ENCODE measurements at places on chromosomes 11 and 22.
A peak's percentile ranks its signal among the peaks of the same experiment; 100 is the strongest.

DNA sequence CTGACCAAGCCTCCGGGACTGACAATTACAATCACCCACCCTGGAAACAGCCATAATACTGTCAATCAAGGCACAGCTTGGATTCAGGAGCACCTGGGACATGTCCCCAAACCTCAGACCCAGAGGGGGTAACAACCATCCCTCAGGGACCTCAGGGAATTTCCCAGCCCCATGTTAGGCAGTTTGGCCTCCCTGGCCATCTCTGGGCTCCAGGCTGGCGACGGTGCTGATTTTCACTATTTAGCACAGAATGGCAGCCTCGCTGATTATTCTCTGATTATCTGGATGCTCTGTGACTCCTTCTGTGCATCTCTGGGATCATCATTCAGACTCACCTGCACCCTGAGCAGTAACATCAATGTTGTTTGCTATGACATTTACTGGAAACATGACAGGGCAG lies 45.8 kb upstream of the VPREB1 start:
- no peak for DNase-seq

- DNase-seq, result no peak
Measured at GRCh38 chr11:45518833-45519535, 146.4 kb downstream of the CHST1 start.

DNA sequence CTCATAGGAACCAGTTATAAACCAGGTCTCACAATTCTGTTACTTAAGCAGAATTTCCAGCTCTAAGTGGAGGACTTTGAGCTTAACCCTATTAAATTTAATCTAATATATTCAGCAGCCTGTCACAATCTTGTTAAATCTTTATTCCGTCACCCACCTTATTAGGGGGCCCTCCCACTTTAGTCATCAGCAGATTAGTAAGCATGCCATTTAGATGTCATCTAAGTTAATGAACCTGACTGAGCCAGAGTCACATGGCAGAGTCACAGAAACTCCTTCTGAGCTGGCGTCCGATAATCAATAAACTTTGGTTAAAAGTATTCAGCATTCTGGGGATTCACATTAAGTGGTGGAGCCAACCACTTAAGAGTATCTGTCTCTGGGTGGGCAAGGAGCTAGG lies 35.1 kb downstream of the TTC12 start:
- DNase-seq, result no peak

- DNase-seq, result no peak
Measured at GRCh38 chr22:48459859-48460823, 1367.5 kb downstream of the BRD1 start.

GRCh38 chr11:88114486-88115045 lies 60.7 kb downstream of the RAB38 start:
- DNase-seq, result no peak

DNA sequence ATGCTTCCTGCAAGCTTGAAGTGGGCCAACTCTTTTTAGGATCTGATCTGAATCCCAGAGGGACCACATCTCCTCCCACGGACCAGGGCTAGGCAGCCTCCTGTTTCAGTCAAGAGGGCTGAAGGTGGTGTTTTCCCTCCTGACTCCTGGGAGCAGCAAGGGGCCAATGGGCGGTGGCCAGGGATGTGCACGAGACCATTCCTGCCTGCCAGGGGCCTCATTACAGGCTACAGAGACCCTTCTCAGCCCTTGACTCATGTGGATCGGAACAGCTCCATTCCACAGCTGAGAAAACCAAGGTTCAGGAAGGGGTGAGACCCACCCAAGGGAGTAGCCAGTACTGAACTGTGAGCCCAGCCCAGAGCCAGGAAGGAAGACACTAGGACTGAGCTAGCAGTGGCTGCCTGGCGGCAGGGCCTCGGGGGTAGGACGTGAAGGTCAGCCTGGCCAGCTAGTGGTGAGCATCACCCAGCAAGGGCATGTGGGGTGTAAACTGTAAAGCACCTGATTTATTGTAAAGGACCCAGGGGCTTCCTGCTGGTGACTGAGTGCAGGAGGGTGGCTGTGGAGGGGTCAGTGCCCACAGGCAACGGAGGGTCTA lies 3.4 kb upstream of the P2RY6 start:
- DNase-seq, result no peak

- DNase-seq, result no peak
Measured at GRCh38 chr11:14052198-14052597, 89.7 kb downstream of the SPON1 start.

DNA sequence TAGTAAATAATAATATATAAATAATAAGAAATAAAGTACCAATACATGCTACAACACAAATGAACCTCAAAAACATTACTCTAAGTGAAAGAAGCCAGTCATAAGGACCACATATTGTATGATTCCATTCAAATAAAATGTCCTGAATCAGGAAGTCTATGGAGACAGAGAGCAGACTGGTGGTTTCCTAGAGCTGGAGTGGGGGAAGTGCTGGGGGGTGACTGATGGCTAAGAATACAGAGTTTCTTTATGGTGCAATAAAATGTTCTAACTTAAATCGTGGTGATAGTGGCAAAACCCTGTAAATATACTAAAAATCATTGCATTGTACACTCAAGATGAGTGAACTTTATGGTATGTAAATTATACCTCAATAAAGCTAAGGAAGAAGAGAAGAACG lies 376.5 kb downstream of the BUD13 start:
- no peak for DNase-seq

DNA sequence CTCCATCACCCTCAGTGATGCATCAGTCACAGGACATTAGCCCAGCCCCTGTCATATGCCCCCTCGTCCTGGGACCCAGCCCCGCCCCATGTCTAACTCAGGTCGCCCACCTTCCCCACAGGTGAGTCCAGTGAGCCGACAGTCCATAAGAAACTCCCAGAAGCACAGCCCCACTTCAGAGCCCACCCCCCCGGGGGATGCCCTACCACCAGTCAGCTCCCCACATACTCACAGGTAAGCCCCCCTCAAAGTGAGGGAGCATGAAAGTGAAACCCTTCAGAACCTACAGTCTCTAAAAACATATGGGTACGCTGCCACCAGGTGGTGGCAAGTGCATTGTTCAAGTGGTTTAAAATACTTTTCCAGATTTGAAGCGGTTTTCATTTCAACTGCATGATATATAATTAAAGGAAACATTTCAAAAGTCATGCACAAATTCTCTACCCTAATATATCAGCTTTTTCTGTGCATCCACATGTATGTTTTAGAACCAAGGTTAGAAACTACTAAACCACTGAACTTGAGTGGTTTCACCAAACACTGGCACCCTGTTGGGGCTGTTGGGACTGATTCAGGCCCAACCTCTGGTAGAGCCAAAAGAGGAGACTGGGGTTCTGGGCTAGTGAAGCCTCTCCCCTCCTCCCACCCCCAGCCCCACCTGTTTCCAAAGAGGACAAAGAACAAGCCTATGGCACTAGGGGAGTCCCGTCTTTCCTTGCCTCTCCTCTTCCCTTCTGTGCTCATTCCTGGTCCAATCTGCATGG lies 17.3 kb downstream of the EPS8L2 start:
- no peak for DNase-seq

GRCh38 chr22:49017482-49018329 lies 810.0 kb downstream of the BRD1 start:
- DNase-seq, result no peak

DNA sequence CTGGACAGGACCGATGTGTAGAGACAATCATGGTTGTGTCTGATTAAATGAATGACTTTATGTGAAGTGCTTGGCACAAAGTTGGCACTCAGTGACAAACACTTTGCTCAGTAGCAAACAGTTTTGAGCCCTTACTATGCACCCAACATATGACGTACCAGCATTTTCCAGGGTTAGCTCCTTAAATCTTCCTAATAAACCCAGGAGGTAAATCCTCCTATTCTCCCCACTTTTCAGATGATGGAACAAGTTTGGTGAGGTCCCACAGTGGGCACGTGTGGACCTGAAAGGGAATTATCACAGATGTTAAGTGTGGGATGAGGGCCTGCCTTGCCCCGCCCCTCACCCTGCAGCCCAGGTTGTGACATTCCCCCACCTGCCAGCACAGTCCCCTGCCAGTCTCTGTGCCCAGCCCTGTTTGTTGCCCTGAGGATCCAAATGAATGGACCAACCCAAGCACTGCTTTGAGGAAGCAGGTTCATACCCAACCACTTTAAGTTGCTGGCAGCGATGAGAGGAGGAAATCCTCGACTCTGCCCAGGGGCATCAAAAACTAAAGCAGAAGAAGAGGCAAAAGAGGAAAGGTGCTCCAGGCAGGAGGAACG lies 6.6 kb upstream of the CARD10 start:
- peak; percentile 83 for DNase-seq

- DNase-seq, result peak; percentile 62
Measured at GRCh38 chr22:41198027-41198580, 7.0 kb upstream of the L3MBTL2 start.

- no peak for DNase-seq
Measured at GRCh38 chr11:47587039-47587716, 700 bp downstream of the FAM180B start.

DNA sequence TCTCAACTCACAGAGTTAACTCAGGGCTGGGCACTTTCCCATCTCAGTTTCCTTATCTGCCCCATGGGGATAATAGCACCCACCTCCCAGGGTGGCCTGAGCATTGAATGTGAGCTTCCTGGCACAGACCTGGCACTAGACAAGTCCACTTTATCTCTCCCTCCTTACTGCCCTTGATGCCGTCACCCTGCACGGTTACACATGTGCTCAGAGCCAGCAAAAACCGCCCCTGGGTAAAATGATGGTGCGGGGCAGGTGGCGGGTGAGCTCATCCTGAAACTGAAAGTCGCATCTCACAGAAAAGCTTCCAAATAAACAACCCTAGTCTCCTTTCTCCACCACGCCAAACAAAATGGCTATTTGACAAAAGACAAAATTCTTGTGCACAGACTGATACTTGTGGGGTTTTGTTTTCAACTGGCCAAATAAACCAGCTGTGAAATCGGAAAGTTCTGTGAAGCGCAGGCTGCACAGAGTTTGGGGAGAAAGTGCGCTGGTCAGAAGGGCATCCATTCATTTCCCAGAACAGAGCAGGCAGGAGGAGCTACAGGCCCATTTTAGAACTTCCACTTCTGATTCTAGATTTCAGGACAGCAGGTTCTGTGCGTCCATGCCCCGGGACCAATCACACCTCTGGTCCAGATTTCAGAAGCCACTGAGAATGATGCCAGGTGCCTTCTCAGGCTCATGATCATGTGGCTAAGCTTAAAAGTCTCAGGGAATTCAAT lies 138.1 kb downstream of the SHANK2 start:
- no peak for DNase-seq

DNA sequence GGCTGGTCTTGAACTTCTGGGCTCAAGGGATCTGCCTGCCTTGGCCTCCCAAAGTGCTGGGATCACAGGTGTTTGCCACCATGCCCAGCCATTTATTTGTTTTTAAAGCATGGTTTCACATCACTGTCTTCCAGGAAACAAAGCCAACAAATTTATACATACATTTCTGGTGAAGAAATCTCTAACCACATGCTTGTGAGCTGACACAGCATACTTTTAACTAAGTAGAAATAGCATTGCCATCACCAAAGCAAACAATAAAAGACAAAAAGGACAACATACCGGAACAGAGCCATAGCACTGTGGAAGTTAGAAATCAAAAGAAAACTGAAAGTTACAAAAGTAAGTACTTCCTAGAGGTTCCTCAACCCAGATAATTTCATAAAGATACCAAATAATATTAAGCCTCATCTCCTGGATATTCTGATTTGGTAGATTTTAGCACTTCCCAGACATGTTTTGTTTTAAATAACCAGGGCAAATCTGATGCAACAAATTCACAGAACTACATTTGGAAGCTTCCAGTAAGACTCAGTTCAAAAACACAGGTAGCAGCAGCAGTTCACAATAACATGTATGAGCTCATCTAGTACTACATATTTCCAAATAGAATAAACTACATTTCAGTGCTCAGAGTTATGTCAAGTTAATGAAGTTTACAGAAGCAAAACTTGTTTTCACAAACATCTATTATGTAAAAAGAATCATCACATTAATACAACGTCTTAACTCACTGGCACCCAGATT lies 70.6 kb downstream of the RRAS2 start:
- no peak for DNase-seq

GRCh38 chr22:42356533-42356932 lies 75.7 kb downstream of the NFAM1 start:
- no peak for DNase-seq

DNA sequence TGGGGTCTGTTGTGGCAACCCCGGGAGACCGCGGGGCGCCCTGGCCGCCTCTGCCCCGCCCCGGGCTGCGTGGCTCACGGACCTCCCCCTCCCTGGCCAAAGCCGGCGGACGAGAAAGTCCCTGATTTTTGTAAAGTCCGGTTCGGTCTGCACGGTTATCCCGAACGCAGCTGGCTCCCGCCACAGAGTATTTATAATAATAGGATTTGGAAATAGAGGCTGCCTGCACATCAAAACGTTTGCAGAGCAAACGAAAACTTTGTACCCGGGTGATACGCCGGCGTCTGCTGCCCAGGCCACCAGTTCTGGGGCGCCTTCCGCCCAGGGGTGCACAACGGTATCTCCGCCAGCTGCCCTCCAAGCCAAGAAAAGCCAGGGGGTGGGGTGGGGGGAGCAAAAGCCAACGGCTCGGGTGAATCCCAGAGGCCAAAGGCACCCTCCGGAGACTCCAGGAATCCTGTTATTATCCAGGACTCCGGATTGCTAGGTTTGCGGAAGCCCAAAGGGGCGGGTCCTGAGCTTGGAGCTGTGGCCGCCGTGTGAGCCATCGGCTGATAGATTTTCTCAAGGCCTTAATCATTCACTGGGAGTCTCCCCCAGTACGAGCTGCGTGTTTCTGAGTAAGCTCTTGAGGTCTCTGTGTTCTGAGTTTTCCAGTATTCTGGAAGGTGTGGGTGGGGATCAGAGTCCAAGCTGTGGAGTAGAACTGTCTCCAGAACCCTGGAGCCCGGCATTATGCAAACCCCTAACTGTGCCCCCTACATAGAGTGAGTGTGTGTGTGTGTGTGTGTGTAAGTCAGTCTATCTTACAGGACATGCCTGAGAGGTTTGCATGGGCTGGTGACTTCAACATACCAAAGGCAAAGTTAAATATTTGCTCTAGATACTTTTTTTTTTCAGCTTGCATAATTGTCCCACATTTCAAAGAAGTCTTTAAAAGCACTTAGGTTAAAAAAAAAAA lies 673 bp upstream of the SHANK2 start:
- DNase-seq, result peak; percentile 74

GRCh38 chr11:69888483-69889181 lies 69.4 kb upstream of the FGF3 start:
- DNase-seq, result peak; percentile 70
